ENCODE measurements at places on chromosomes 4 and X.

DNA sequence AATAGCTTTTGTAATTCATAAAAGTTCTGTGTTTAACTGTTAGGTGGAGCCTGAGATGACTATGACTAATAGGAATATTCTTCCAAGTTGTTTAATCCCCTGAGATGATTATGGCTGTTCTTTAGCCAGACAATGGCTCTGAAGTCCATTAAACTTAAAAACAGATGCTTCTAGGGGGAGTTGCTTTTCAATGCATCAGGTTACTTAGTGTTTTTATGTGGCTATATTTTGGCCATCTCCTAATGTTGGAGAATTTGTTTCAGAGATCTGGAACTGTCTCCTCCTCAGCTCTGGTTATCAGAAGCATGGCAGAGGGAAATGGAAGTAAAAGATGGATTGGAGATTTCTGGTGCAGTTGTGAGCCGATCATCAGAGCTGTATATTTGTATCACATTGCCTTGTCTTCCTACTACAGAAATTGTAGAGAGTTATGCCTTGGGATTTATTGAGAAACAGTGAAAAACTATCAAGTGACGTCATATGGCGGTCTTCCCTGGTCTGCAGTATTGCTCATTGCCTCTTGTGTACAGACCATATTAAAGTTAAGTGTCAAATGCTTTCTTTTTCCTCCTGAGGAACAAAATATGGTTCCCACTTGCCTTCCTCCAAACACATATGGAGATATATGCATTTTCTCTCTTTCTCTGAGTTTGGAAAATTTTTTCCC lies 29.8 kb downstream of the SGMS2 start:
- no peak for DNase-seq

DNA sequence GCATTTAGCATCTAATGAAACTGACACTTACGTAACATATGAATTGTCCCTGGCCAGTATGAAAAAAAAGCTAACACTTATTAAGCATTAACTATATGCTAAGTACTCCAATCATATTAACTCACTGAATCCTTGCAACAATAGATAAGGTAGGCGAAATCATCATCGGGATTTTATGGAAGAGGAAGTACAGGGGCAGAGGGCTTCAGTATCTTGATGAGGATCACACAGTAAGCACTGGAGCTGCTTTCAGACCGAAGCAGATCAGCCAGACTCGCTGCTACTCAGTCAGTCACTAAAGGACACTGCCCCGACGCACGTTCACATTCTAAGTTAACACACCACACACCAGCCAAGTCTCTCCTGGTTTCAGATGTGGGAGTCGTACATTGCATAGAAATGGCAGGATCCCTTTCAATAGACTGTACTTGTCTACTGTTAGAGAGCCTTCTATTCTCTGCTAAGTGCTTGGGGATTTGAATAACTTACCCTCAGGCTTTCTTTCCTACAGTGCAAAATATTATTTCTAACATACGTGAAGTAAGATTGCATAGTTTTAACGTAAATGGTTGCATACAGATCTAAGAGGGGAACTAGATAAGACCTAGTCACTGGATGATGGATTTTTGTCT lies 540.2 kb upstream of the TENM3 start:
- DNase-seq, result no peak

DNA sequence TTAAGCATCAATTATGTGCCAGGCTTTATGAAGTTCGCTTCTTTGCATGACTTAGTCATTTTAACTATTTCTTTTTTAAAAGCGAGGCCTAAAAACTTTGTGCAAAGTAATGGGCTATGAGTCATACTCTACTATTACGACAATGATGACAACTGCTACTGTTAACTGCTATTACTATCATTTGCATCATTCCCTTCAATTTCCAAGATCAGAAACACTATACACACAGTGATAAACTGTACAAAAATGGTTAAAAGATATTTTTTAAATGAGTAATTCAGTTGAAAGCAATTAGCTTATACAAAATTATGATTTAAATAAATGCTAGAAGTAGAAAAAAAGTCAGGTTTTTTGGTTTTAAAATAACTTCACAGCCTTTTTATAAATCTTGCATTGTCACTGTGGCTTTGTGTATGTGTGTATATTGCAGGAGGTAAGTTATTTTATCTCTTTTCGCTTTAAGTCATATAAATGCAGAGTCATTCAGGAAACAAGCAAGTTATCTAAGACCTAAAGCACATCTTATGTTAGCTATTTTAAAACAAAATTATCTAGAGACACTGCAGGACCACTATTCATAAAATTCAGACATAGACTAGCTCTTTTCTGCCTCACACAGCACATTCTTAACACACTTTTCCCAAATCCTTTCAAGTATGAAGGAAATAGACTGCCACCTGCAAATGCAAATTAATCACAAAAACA lies 18.5 kb upstream of the CXCL3 start:
- DNase-seq, result no peak

DNA sequence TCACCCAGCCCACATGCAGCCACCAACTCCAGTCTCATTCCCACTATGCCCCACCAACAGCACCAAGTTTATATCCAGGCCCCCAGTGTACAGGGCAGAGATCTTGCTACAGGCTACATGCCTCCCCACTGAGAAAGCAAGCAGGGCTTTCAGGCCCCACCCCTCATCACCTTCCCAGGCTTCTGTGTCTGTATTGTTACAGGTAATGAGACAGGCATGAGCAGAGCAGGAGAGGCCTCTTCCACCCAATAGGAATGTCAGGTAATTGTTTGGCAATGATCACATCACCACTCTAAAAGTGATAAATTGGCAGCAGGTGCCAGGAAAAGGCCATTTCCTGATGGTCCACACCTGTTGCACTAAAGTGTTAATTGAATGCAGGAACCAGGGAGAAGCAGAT lies 102.5 kb downstream of the ZNF518B start:
- DNase-seq, result no peak

DNA sequence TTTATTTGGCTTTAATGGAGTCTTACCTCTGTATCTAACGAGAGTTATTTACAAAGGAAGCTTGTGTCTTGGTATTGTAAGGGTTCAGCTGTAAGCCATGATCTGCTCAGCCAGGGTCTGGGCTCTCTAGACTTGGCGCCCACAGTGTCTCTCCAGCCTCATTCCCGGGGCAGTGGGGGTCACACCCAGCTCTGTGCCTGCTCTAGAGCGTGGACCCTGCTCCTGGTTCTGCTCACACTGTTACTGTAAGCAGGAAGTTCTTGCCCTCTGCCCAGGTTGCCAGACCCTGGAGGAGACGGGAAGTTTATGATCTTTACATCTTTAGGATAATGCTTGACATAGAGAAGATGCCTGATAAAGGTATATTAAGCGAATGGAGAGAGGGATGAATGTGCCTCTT lies 235.7 kb downstream of the PTTG2 start:
- no peak for DNase-seq

DNA sequence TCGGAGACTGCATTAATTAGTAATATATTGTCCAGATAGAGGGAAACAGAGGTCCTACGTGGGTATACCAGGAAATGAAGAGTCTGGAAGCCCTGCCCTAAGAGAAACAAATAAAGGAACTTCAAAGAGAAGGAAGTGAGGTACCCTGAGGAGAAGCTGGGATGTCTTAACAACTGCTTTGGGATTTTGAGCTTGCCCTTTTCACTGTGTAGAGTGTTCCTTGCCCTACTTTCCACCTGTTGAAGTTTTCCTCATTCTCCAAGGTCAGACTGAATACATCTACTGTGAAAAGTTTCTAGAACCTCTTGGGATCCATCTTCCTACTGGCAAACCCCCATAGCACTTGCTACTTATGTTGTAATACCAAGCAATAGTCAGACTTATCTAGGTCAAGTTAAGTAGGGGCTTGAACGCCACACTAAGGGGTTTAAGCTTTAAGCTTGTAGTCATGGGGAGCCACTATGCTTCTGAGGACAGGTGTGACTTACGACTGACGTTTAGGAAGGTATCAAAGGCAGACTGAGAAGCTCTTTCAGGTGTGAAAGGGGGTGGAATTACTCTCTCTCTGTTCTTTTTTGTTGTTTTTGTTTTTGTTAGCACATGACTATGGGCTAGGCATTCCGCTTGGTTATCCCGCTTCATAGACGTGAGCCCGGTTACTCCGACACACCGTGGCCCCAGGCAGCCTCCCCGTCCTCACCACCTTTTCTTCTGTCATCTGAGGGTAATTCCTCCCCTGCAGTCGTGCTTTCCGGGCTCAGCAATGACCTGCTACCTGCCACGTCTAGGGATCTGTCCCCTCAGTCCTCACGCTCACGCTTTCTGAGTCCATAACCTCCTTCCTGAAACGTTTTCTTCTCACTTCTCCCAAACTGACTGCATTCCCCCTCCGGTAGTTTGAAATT lies 959 bp upstream of the REST start:
- no peak for DNase-seq

DNA sequence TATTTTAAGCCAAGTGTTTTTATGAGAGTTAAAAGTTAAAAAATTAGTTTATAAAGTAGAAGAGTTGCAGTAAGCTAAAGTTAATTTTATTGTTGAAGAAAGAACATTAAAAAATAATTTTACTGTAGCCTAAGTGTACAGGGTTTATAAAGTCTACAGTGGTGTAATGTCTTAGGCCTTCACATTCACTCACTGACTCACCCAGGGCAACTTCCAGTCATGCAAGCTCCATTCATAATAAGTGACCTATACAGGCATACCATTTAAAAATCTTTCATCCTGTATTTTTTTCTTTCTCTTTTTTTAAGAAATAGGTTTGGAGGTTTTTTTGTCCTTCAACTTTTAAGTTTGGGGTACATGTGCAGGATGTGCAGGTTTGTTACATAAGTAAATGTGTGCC lies 87.9 kb upstream of the NR3C2 start:
- no peak for DNase-seq

DNA sequence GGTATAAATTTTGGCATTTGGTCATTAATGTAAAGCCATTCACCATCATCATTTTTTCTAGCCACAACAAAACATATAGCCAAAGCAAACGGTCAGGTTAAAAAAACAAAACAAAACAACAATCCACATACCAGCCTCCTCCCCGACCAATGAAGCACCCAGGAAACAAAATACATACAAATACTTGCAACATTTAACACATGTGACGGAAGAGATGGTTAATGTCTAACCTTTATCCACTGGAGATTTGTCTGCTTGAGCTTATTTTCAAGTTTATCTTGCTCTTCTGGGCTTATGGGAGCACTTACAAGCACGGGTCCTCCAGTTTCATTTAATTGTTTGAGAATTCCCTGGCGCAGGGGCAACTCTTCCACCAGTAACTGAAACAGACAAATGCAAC lies 857.5 kb upstream of the FTHL17 start:
- no peak for DNase-seq

DNA sequence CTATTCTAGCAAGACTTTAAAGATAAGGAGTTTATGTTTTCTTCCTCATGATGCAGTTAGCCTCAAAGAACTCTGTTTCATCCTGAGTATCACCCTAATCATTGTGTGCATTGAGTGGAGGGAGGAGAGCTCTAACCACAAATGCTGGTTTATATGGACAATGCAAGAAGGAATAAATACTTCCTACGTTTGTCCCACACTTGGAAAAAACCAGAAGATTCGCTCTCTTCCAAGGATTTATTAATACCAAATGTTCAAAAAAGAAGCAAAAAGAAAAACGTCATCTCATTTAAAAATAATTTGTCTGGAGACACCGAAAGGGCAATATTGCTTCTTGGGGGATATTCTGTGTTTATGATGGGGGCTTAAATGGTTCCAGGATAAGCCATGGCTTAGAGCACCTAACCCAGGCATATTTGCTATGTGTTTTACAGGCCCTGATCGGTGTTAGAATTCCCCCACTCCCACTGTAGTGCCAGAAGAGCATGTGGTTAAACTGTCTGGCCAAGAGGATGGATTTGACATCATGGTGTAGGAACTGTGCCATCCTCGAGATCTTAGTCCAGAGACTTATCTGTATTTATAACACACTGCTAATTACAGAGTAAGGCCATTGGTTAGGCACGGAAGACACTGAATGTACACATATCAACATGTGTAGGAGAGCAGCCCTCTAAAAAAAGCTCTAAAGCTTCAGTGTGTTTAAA lies 227.2 kb downstream of the ANK2 start:
- DNase-seq, result no peak

DNA sequence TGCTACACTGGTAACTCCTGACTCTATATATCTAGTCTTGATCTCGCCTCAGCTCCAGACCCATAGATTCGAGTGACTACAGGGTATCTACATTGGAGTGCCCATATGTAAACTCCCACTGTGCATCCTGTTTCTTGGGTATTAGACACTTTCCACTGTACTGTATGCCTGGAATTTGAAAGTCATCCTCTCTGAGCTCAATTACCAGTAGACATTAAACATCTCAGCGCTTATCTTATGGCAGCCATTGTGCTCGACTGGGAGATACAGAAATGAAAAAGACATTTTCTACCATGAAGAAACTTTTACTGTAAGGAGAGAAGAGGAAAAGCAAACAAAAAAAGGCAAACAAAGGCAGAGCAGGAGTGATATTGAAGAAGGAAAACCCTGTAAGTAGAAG lies 151.9 kb upstream of the JADE1 start:
- DNase-seq, result no peak

DNA sequence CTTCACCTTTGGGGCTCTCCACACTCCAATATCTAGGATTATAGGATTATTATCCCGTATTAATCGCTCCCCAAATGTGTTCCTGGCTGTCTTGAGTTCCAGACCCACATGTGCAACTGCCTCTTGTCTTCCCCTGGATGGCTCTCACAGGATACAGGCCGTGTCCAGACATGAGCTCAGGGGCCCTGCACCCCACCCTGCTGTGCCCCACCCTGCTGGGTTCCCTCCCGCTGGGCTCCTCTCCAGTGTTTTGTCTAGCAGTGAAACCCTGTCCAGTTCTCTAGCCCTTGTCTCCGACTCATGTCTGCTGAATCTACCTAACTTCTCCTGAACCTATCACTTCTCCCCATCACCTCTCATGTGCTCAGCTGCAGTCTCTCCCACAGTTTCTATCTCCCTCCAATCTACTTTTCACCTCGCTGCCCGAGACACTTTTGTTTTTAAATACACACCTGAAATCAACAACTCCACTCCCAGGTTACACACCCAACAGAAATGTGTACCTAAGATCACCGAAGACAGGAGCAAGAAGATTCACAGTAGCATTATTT lies 2.0 kb downstream of the RNF212 start:
- DNase-seq, result no peak

GRCh38 chrX:134661295-134661694 lies 3.0 kb upstream of the PLAC1 start:
- no peak for DNase-seq

DNA sequence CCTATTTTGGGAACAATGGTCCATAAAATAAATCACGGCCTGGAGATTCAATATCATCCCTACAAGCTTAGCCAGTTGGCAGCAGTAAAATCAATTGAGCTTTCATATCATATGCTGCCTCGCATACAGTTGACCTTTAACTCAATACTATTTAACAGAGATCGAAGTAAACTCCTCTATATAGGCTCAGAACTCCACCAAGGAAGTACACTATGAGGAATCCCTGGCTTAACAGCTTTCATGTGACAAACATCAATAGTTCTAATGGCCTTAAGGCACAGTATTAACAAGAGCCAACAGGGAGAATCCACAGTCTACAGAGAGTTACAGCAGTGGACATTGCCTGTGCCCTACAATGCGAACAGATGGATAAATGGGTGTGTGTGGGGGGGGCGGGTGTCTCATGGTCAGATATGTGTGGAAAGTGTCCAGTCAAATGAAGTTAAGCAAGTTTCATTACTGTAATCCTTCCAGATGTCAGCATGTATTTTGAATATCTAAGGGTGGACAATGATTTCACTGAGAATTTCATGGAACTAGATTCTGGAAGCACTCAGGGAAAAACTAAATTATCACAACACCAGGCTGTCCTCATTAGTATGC lies 98.2 kb upstream of the FAM9B start:
- no peak for DNase-seq

Data from stimulated activated CD8-positive, alpha-beta memory T cell treated with anti-CD3 and anti-CD28 coated beads, Interleukin-15, amount 100 ng/mL, for 4 hours (primary cell).